Activated CD4-positive, alpha-beta T cell treated with anti-CD3 and anti-CD28 coated beads, Interleukin-2, amount 10 ng/mL, durations not matched to agents 7 days and 5 days (primary cell): ENCODE measurements at places on chromosomes 5 and 9. TPM values are rescaled to one million over a fixed set of nuclear protein-coding genes. Genes with fewer than 3 reads are reported as not detected.

Gene MAMDC4
- total RNA-seq = 12.4 TPM

Gene PCDHGA5
- 0.05 TPM for total RNA-seq

Gene TUSC1
- total RNA-seq = 0.42 TPM

Gene ELOVL7
- 0.42 TPM for total RNA-seq

Gene LCN9
- total RNA-seq = not detected

Gene PHF24
- total RNA-seq = not detected

Gene FNBP1
- 247 TPM for total RNA-seq

Gene DRD1
- total RNA-seq = not detected

Gene ARAP3
- 4.6 TPM for total RNA-seq

Gene NR4A3
- 0.29 TPM for total RNA-seq

Gene CAMSAP1
- total RNA-seq = 20.4 TPM

Gene SLC6A7
- total RNA-seq = not detected

Gene CRHBP
- not detected for total RNA-seq

GRCh38 chr9:16571127-16571802, 299.2 kb downstream of the BNC2 start:
- no peak for DNase-seq

DNA sequence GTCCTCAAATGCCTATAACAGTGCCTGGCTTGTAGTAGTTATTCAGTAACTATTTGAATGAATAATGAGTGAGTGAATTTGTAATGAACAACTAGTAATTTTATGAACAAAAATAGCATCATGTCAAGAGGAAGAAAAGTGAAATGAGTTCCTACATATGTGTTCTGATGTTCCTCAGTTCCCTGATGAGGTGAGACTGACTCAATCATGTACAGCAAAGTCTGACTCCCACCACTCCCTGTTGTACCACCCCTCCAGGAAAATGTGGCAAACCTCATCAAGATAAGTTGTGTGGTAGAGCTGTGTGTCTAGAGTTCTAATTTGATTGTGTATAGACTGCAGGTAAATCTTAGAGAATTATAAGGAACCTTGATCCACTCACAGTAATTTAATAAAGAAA, 201.6 kb downstream of the GOLPH3 start:
- no peak for DNase-seq

DNA sequence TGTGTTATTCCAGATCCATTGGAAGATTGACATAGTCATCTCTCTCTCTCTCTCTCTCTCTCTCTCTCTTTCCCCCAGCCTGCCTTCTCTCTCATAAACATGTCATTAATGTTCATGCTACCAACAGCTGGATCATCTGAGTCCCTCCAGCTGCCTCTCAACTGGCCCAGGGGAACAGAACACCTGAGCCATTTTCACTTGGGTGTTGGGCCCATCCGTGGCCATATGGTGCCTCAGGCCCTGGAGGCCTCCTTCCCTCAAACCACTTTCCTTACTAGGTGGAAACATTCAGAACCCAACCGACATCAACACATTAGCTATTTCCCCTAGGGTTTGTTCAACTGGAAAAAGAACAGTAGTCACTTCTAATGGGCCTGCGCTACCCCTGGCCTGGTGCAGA, 196.2 kb downstream of the FRMD3 start:
- DNase-seq = no peak

- DNase-seq = peak; percentile 20
Observed at GRCh38 chr9:113011911-113012381, at the start of gene ZNF883. Gene ZNF883, minus strand, starts transcription at chr9:113012192.

DNA sequence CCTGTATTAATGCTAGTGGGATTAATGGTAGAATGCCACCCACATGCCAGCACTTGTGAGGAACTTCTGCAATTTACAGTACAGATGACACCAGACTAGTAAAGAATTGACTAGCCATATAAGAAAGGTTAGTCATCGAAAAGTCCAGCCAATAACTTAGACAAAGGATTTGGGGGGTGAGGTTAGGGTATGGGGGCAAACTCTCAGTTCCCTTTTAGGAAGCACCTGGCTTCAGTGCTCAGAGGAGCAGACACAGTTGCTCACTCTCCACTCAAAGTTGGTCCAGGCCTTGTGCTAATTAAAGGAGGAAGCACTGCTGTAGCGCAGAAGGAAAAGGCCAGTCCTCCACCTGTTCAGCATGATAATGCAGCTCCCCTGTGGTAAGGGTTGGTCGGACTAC, 25.2 kb downstream of the TGFBR1 start:
- no peak for DNase-seq

GRCh38 chr9:117470902-117471301, 56.0 kb upstream of the ASTN2 start:
- no peak for DNase-seq

DNA sequence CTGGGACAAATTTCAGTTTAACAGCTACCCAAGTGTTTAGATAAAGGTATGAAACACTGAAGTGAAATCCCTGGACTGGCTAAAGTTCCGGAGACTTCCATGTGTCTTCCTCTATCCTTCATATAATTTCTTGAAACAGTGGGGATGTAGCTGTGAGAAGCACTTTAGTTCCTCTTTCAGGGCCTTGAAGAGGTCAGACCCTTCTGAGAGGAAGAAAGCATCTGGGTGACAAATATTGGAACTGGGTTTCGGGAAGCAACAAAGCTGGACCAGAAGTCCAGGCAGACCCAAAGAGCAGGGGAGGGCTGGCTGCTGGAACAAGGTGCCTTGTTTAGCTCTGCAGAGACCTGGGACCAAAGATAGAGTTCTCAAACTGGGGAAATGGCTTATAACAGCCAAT, 75.4 kb upstream of the ZFAND5 start:
- no peak for DNase-seq

DNA sequence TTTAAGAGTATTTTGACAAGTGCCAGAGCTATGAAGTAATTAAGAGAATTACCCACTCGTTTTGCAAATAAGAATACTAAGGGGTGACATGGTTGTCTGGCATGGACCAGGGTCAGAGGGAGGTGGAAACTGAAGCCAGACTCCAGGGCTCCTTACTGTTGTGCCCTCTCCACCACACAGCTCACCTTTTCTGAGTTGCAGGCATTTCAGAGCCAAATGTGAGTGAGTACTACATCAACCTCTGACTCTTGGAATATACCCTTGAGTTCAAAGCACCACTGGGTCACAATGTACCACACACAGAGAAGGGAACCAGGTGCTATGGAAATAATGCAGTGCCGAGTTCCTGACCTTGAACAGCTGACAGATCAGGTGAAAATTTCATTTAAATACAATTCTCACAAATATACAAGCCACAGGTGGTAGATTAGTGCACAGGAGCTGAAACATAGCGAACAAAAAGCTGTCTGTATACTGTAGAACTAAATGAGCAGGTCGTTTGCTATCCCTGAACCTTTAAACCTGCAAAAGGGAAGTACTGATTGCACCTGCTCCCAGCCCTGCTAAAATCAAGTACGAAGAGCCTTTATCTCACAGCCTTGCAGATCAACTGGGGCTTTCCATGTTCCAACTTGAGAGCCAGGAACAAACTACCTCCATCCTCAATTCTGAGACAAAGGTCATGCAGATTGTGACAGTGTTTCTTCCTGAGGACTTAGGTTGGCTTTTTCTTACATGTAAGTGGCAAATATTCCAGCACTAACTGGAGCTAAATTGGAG, 57.0 kb downstream of the GOLM1 start:
- DNase-seq = no peak

- DNase-seq = no peak
Observed at GRCh38 chr5:147956842-147957223, 50.5 kb upstream of the C5orf46 start.

- DNase-seq = no peak
Observed at GRCh38 chr5:10677533-10677932, 83.5 kb downstream of the DAP start.

GRCh38 chr5:18003784-18004183, 369.5 kb downstream of the TAF11L14 start:
- DNase-seq = no peak

DNA sequence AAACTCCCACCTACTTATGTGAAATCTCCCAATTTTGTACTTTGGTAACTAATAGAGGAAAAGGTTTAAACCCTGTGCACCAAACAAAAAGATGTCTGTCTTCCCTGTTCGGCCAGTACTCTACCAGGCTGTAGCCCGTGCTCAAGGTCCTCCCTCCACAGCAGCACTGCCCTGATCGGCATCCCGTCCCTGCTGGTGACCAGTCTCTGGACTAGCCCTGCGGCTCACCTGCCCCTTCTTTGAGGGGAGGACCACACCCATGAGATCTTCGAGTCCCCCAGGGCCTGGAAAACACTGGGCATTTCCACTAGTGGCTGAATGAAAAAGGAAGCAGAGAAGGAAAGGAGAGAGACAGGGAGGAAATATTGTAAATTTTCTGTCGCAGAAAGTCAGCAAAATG, 2.8 kb downstream of the GFPT2 start:
- no peak for DNase-seq

DNA sequence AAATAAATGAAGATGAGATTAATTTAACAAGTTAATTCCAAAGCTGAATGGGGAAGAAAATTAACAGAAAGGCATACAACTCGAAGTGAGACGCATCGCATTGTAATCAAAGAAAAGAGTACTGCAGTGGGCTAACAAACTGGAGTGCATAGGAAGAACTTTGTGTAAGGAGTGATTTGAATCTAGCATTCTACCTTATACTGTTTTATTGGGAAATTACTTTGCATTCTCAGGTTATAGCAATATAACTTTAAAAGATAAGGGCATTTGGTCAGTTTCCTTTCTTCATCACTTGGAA, 124.5 kb upstream of the TLE4 start:
- DNase-seq = no peak

DNA sequence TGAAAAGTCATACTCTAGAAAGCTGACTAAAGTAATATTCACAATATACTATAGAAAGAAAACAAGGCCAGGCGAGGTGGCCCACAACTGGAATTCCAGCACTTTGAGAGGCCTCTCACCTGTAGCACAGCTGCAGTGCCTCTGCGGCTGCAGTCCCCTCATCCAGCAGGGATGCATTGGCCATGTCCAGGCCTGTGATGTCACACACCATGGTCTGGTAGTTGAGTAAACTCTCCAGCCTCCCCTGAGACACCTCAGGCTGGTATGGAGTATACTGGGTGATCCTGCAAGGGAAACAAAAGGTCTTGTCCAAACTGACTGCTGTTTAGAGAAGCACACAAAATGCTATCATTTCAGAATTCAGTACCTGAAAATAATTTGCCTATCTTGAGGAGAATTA, 35.5 kb downstream of the GLDC start:
- no peak for DNase-seq

GRCh38 chr5:82809420-82810143, 267.6 kb downstream of the TMEM167A start:
- DNase-seq = no peak

DNA sequence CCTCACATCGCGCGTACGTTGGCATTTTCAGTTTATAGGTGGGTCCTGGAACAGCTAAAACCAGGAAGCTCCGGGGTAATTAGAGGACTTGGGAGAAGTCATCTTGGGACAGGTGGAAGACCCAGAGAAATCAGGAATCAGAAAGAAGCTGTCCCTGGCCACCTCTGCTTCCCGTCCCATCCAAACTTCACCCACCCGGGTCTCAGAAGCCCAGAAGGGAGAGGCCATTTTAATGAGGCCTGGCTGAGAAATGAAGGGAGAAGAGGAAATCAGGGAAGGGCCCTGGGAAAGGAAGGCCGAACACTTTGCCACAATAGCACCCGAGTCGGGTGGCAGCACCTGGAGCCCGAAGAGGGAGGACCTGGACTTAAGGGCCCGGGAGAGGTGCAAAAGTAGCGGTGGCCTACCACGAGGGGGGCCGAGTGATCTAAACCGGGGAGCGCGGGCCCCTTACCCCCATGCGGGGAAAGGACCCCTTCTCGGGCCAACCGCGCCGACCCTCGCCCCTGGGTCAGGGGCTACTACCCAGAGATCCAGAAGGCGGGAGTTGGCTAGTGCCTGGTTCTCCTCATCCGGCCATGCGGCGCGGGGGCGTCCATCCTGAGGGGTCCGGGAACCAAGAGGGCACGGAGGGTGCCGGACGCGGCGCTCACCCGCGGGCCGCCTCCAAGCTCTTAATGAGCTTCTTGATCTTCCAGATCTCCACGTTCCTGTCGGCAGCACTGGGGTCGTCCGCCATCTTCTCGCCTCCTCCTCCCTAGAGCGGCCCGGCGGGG, 668 bp downstream of the ETF1 start:
- DNase-seq = peak; percentile 13

GRCh38 chr9:110877374-110877773, 160.9 kb downstream of the LPAR1 start:
- no peak for DNase-seq

DNA sequence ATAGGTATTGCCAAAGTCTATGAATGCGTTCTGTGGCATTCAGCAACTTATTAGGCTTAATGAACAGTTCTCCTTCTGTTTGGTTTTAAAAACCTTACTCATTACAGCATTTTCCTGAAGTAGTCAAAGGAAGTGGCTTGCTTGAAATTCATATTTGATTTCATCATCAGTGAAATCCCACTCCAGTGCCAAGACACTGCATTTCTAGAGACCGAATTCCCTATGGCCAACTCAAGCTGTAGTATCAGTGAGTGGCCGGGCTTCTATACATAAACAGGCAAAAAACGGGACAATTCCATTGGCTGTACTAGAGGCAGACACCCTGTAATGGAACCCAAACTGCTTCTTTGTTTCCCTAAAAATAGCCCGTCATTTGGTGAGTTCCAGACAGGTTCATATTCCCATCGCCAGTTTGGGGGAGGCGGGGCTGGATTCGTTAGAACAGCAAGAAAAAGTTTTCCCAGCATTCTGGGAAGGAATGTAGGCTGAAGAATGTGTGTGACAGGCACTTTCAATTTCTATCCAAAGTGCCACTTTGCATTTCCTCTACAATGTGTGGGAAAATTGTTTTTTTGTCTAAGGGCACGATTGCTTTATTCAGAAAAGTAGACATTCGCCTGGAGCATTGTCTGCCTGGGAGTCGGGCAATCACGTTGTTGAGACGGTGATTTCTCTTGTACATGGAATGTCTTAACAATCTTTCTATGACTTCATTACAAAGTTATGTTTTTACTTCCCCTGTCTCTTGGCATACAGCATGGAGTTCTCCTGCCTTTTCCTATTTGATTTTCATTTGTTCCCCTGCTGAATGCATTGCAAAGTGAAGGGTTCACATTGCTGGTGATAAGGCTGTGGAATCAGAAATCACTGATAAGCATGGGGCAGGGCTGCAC, 141.8 kb upstream of the MAST4 start:
- DNase-seq = no peak

DNA sequence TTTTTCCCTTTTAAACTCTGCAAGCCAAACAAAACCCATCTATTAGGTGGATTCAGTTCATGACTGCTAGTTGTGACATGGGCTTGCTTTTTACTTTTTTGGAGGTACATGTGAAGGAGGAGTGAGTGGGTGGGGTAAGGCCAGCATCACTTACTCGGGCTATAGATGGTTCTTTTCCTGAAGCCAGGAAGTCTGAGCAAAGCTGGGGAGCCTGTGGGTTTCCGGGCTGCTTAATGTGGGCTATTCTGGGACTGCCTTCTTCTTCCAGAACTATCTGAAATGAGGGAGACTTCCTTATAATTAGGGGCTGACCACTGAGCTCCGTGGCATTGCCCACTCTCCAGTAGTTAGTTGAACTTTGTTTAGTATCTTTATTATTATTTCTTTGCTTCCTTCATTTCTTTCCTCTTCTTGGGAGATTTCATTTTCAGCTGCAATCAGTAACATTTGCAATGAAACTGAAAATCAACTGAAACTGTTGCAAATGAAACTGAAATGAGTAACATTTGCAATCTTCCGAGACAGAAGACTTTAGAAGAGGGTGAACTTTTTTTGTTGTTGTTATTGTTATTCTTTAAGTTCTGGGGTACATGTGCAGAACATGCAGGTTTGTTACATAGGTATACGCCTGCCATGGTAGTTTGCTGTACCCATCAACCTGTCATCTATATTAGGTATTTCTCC, 204.9 kb downstream of the LRRC70 start:
- DNase-seq = no peak

- no peak for DNase-seq
Observed at GRCh38 chr5:13609504-13609903, 335.0 kb downstream of the DNAH5 start.
